ENCODE measurements at places on chromosomes 12 and 14. TPM values are rescaled to one million over a fixed set of nuclear protein-coding genes. Genes with fewer than 3 reads are reported as not detected.

DNA sequence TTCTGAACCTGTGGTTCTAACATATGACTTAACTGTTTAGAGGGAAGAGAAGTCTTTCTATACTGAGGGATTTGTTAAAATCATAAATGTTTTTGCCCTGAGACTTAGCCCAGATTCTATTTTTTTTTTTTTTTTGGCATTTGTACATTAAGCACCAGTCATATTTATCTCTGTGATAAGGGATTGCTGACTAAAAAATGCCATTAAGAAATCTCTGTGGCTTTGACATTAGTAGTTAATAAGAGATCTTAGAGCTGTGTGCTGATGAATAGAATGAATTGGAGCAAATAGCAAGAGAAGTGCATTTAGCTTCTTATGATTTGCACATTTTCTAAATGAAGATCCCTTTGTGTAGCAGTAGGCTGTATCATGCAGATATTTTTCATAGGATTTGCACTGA lies 32.5 kb downstream of the NFYB start:
- no peak for DNase-seq

DNA sequence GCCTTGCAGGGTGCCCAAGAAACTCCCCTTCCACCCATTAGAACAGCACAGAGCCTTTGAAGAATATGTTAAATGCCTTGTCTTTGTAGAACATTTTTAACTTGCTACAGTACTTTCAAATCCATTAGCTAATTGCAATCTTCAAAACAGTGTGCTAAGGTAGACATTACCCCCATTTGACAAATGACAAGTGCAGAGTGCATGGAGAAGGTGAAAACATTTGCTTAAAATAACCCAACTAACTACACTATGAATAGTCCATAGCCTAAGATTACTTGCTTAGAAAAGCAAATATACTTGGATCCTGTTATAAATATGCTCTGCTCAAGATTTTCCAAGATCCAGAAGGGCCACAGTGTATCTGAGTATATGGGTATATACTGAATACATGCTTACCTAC lies 87.0 kb upstream of the G2E3 start:
- no peak for DNase-seq

The FSCB gene
- total RNA-seq = not detected

GRCh38 chr14:70907996-70908934 lies 1.0 kb downstream of the PCNX1 start:
- DNase-seq = peak; percentile 46

The CLEC1A gene
- 8.9 TPM for total RNA-seq

DNA sequence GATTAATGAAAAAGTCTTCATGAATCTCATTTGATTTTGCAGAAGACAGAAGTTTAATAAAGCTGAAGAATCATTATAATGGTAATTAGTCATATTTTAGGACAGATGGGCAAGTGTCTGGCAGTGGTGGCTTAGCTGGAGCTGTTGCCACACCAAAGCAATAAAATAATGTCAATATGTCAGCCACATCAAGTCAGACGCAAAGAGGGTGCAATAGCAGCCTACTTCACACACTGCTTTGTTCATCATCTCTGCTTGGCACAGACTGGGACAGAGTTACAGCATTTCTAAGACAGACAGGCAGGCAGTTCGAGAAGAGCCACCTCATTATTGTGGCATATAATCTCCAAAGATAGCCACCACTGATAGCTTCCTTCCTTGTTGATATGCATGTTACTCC lies 16.9 kb upstream of the KRR1 start:
- DNase-seq = no peak

- no peak for DNase-seq
These were observed 38.8 kb downstream of the CBX5 start for GRCh38 chr12:54240971-54241588.

The PAX9 gene
- total RNA-seq = 0.35 TPM

DNA sequence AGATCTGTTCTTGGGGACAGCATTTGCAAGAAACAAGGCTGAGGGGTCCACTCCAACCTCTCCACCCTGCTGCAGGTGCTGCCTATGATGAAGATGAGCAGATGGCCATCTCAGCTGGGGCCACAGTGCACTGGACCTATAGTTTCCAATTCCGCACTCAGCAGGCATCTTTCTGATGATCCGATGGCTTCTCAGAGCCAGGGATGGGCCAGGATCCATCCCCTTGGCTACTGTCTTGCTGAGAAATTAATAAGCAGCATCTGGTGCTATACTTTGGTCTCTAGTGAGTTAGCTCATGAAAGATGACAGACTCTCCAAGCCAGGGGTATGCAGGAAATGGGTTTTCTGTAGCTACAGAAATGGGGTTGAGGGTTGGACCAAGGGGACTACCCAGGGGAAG lies 18.4 kb upstream of the BDKRB1 start:
- DNase-seq = no peak

The FOXN4 gene
- not detected for total RNA-seq

GRCh38 chr12:70719071-70719470 lies 81.8 kb upstream of the PTPRB start:
- DNase-seq = no peak

DNA sequence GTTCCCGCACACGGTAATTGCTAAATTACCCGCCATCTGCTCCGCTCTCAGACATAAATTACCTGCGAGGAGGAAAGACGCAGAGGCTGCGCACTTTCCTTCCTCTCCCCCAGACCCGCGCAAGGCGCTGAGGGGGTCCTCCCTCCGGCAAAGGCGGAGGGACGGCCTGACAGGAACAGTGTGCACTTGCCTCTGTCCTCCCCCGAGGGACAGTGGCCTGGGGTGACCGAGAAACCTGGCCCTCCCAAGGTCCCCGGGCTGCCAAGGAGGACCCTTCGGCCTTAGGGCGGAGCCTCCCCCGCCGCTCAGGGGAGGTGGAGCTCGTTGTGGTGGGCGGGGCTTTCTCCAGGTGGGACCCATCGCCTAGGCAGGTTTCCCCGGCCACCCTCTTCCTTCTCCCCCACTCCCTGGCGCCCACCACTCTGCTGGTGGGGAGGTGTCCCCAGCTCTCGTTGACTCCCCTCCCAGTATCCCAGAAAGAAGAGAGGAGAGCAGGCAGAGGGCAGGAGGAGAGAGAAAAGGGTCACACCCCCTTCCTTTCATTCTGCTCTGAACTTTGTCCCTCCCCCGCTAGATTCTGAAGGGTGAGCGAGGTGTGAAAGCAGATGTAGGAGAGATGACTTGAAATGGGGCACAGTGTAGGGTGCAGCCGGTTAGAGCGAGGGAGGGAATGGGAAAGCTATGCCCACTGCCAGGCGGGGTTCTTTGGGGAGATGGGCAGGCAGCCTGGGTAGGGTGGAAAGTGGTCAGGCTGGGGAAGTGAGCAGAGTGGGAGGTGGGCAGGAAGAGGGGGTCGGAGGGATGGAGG lies 11.4 kb upstream of the CALCOCO1 start:
- DNase-seq = peak; percentile 83

The PTCSC3 gene
- total RNA-seq = not detected

The GLIPR1 gene
- total RNA-seq = 35.3 TPM

- DNase-seq = no peak
These were observed 105.7 kb upstream of the C14orf180 start for GRCh38 chr14:104473649-104474494.

DNA sequence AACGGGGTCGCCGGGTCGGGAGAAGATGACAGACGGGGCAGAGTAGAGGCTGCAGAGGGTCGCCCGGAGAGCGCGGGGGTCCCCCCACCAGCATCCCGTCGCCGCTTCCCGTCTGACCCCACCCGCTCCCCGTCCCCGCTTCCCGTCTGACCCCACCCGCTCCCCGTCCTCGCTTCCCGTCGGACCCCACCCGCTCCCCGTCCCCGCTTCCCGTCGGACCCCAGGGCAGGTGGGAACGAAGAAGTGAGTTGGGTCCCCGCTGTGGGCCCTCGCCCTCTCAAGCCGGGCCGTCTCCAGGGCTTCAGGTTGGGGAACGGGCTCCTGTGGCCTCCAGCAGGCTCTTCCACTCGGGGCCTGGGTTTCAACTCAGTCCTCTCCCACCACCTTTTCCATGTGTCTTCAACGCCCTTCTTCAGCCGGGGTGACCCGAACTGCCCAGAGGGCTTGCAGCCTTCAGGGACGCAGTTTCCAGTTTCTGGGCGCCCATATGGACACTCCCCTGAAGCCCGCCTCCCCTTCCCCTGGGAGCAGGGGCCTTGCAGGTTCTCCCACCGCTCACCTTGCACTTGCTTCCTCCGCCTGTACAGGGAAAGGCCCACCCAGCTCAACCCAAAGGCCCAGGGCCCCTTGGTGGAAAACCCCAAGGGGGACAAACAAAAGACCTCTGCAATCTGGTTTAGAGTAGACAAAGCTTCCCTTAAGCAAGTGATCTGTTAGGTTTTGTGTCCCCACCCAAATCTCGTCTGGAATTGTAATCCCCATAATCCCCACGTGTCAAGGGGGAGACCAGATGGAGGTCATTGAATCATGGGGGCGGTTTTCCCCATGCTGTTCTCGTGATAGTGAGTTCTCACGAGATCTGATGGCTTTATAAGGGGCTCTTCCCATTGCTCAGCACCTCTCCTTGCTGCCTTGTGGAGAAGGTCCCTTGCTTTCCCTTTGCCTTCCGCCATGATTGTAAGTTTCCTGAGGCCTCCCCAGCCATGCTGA lies 66.5 kb downstream of the TNFAIP2 start:
- DNase-seq = no peak

DNA sequence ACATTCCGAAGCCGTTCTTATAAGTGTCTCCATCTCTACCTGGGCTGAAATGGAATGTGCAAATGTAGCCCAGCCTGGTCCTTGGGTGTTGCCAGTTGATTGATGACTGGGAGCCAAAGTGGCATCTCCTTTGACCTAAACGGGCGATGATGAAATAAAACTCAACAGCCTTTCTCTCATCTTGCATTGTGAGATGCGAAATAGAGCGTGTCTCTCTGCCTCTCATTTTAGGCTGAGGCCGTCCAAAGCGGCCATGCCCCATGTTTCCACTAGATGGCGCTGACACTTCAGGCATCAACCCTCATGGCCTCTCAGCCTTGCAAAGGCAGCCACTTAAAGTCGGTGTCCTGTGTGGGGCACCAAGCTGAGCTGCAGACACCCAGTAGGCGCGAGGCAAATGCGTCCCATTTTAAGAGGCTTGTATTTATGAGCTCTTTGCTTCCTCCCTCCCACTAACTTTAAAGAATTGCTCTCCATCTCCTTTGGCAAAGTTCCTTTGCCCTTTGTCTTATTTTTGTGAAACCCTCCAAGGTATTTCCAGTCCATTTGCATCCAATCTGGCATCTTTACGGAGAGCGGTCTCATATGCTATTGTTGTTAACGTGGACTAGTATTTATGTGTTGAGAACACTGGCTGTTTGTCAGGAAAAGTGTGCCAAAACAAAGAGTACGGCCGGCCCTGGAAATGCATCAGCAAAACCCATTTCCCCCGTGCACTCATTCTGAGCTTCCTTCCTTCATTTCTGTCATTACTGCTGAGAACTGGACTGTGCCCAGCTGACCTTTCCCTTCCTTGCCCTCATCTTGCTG lies 25.0 kb downstream of the GPRC5A start:
- peak; percentile 88 for DNase-seq

The SLC17A8 gene
- total RNA-seq = 0.13 TPM

The MYG1 gene
- 45.2 TPM for total RNA-seq

DNA sequence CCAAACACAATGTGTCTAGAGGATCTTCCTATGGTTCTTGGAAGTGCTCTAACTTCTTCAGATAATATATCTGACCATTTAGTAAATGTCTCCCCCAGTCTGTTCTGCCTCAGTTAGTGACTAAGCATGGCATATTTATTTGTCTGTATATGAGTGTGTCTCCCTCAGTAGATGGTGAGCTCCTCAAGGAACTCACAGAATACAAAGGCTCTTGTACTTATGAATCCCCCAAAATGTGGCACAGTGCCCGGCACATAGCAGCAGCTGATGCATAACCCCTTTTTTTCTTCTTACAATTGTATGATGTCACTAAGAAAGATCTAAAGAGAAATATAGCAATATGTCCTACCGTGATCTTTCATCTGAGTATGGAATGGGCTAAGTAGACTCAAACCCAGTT lies 264.7 kb upstream of the PRICKLE1 start:
- DNase-seq = no peak

DNA sequence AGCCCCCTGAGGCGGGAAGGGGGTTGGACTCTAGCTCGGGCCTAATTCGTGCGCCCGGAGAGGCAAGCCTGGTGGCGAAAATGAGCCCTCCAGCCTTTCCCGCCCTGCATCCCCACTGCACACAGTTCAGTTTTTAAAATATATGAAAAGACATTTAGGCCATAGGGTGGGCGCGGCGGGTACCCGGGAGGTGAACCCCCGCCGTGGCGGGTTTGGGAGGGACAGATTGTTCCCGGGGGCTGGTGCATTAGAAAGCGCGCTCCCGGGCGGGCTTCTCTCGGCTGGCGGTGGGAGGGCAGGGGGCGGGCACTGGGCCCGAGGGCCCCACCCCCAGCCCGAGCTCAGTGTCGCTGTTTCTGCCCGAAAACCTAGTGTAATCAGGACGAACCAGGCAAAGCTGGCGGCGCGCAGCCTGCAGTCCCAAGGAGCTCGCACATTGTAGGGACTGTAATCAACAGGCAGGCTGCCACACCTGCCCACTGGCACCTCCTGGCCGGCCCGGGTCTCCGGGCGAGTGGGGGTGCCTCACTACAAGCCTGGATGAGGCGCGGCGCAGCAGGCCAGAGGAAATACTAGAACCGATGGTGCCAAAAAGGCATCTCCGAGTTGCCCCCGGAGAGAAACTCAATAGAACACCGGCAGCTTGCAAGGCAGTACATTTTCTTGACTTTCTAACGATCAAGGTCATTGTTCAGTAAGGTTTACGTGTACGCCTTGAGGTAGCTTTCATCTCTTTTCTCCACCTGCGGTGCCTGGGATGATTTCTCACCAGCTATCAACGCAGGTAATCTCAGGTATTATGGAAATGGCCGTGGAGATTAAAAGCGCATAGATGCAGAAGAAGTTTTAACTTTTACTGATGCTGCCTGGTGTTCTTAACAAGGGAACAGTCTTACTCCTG lies 764 bp upstream of the SPTB start:
- DNase-seq = peak; percentile 41

DNA sequence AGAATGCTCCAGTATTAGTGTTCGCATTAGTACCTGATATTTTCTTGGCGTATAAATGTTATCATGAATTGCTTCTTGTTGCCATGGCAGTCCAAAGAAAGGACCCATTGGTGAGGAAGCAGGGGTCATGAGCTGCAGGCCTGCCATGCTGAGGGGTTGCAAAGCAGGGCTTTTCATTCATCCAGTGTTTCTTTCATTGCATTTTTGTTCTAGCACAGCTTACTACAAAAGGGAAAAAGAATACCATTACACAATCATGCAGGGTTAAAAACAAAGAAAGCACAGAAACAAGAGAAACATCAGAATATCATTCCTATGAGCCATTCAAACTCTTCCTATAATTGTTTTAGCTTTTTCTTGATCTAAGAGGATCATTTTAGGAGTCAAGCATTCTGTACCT lies 24.0 kb downstream of the DICER1 start:
- DNase-seq = no peak

DNA sequence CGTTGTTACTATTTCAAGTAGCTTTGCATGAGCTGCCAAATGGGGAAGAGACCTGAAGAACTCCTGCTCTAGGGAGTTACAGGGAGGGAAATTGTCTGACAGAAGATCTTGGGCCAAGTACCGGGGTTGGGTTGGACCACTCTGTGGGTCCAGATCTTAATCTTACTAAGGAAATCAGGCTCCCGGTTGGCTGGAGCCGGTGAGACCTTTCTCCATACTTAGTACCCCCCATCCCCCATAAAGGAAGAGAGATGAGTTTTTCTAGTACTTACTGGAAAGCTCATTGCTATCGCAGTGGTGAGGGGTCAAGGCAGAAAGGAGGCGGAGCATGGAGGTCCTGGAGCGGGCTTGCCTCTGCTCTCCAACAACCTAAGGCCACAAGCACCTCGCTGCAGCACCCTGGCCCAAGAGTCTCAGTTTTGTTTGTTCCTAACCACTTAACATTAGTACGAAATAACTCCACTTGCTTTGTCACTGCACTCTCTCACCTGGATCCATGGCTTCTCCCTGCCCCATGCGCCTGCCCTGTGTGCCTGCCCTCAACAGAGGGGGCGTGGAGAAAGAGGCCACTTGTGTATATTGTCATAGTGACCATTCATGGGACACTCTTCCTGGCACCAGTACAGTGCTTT lies 6.8 kb upstream of the UNC119B start:
- DNase-seq = no peak
